ENCODE measurements at places on chromosomes 6 and 20.

DNA sequence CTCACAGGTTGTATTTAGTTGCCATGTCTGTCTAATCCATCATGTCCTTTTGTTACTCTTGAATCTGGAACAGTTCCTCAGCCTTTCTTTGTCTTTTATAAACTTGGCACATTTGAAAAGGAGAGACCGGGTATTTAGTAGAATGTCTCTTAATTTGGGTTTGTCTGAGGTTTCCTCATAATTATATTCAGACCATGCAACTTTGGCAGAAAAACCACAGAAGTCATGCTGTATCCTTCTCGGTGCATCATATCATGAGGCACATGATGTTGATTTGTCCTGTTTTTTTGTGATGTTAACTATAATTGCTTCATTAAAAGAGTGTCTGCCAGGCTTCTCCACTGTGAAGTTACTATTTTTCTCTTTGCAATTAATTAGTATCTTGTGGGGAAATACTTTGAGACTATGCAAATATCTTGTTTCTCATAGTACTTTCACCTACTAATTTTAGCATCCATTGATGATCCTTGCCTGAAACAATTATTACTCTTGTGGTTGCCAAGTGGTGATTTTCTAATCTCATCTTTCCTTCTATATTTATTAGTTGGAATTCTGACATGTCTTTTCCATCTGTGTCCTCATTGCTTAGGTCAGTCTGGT lies 837.3 kb downstream of the DHX35 start:
- ATAC-seq = no peak

GRCh38 chr20:44182135-44182765 lies 4.7 kb downstream of the JPH2 start:
- no peak for ATAC-seq

GRCh38 chr6:169589699-169590257 lies 112.1 kb downstream of the WDR27 start:
- ATAC-seq = no peak

GRCh38 chr6:144131248-144131709 lies 19.0 kb upstream of the STX11 start:
- peak; percentile 62 for ATAC-seq

GRCh38 chr6:85685713-85686112 lies 43.0 kb upstream of the SYNCRIP start:
- no peak for ATAC-seq

- no peak for ATAC-seq
These were observed 180.7 kb downstream of the FNDC1 start for GRCh38 chr6:159349915-159350314.

- no peak for ATAC-seq
These were observed 33.6 kb upstream of the BCAS1 start for GRCh38 chr20:54103762-54104600.

- peak; percentile 77 for ATAC-seq
These were observed 140.9 kb downstream of the GRIK2 start for GRCh38 chr6:101534386-101534785.

- ATAC-seq = no peak
These were observed 53.1 kb downstream of the KIF16B start for GRCh38 chr20:16520154-16520553.

GRCh38 chr6:28333047-28333446 lies 2.9 kb downstream of the ZSCAN31 start:
- ATAC-seq = no peak

GRCh38 chr6:52724042-52724405 lies 39.3 kb downstream of the GSTA2 start:
- peak; percentile 43 for ATAC-seq

GRCh38 chr20:59692139-59692538 lies 87.8 kb downstream of the PHACTR3 start:
- ATAC-seq = no peak

DNA sequence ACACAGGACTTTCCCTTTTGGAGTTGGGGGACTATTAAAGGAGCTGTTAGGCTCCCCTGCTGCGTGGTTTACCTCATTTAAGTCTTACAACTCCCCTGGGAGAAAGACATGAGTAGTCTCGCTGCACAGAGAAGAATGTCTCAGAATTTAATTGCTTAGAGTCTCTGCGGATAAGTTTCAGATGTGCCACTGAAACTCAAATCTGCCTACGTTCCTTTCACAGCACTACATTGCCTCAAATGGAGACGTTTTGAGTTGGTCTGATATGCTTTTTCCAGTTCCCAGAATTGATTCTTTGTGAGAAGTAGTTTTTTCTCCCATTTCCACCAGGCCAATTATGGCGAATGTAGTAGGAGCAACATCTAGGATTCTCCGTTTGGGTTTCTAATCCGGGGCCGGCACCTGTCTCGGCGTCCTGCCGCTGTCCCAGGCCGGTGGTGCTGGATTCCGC lies 532 bp upstream of the SLC35F1 start:
- ATAC-seq = peak; percentile 71

DNA sequence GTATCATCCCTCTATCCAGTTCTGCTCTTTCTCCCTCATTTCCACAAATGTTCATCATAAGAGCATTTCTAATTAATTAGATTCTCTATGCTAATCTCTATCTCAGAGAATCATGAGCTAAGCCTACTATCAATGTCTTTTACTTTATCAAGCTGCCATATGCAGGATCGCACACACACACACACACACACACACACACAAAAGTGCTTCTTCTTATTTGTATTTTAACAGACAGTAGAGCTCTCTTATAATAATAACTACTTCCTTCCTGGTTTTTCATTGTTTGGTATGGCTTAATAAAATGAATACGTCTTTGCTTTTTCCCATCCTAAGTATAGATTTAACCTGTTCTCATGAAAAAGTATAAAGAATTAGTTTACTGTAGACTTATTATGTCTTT lies 170.2 kb downstream of the HAO1 start:
- ATAC-seq = no peak

- no peak for ATAC-seq
These were observed 258.4 kb downstream of the ARID1B start for GRCh38 chr6:157035546-157035945.

GRCh38 chr6:74579794-74580193 lies 626.1 kb downstream of the COL12A1 start:
- no peak for ATAC-seq

GRCh38 chr20:21184819-21185218 lies 58.9 kb downstream of the KIZ start:
- ATAC-seq = no peak

DNA sequence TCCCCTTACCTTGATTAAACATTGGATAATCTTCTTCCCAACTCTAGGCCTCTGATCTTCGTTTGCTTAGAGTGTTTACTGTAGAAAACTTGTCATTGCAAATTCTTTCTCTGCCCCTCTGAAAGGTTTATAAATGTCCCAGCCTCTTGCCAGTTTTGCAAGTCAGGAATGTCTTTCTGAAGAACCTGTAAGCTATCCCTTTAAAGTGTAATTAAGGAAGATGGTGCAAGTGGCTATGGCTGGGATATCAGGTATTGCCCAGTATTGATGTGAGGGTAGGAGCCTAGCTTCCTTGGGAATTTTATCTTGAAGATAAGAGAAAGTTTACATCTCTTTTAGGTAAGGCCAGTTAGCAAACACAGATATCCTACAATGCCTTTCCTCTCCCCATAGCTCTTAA lies 211.0 kb upstream of the RIMS1 start:
- ATAC-seq = no peak

DNA sequence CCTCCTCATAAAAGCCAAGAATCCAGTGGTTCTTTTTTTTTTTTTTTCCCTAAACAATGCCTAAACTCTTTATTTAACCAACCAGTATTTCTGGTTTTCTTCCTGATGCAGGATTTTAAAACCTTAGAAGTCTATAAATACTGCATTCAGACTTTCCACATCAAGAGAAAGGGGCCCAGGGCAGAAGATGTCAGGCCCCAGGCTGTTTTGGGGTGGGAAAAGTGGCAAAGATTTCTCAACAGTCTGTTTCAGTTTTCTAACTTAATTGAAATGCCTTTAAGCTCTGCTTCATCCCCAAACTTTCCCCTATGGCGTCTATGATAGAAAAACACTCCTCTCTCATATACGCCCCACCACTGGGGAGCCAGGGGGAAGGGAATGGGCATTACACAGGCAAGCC lies 33.1 kb downstream of the QRSL1 start:
- ATAC-seq = no peak

GRCh38 chr6:62285612-62286469 lies at the start of gene KHDRBS2:
TSS of gene KHDRBS2 (minus strand) at chr6:62286225.
- ATAC-seq = no peak

DNA sequence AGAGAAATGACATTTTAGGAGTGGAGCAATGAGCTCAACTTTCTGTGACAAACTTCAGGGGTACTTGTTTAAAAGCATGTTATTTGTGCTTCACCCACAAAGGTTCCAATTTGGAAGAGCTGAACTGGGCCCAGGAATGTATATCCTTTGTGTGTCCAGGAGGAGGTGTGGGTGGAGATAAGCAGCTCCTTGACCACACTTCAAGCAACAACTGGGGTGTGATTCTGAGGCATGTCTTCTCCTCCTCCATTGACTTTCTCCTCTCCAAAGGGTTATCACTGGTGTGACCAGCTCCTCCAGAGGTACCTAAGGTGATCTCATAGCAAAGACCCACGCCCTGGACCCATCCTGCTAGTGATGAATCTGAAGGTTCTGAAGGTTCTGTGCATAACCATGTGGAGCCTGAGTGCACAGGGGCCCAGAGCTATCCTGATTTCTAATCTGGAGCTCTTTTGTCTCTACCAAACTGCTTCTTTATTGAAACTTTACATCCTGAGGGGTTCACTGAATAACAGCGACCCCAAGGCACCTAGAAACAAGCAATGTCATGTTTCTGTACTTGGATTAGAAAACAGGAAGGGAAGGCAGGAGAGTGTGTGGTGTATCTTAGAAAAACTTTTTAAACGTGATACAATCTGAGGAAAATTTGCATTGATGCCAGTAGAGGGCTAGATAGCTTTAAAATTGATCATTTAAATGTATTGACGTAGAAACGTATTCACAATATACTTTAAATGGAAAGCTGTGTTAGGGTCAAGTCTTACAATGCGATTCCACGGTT lies 60.9 kb upstream of the CD93 start:
- no peak for ATAC-seq

DNA sequence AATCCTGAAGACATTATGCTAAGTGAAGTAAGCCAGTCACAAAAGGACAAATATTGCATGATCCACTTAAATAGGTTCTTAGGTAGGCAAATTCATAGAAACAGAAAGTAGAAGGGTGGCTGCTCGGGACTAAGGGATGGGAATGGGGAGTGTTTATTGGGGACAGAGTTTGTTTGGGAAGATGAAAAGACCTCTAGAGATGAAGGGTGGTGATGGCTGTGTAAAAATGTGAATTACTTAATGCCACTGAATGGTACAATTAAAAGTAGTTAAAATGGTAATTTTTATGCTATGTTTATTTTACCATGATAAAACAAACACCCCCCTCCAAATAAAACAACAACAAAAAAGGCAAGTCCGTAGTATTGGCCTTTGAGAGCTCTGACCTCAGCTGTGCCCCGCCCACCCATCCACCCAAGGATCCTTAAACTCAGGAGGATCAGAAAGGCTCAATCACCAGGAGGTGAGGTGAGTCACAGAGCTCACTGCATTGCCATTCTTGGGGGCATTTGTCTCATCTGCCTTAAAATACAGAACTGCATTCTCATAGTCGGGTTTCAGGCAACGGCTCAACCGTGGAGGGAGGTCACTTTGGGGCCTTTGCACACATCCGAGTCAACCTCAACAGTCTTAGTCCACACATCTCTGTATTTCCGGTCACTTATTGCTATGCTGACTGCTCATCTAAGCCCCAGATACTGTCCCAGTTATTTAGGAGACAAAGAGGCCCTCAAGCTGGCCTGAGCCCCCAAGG lies 96.7 kb downstream of the SLC22A23 start:
- no peak for ATAC-seq

All from SK-N-SH treated with all-trans-retinoic acid at 6 μM for 48 hours (cell line).